ENCODE measurements at places on chromosomes 13 and 19. TPM values are rescaled to one million over a fixed set of nuclear protein-coding genes. Genes with fewer than 3 reads are reported as not detected.

Gene PRODH2
- not detected for total RNA-seq

Gene ZNF846
- total RNA-seq, result 7.9 TPM

- no peak overlapping the region for H3K27ac ChIP-seq
- no peaks in the 10 kb centered on the region for H3K27me3 ChIP-seq
- H3K36me3 ChIP-seq, result no peaks in the 10 kb centered on the region
Measured at GRCh38 chr13:113442354-113442984, 10.8 kb downstream of the ADPRHL1 start.

DNA sequence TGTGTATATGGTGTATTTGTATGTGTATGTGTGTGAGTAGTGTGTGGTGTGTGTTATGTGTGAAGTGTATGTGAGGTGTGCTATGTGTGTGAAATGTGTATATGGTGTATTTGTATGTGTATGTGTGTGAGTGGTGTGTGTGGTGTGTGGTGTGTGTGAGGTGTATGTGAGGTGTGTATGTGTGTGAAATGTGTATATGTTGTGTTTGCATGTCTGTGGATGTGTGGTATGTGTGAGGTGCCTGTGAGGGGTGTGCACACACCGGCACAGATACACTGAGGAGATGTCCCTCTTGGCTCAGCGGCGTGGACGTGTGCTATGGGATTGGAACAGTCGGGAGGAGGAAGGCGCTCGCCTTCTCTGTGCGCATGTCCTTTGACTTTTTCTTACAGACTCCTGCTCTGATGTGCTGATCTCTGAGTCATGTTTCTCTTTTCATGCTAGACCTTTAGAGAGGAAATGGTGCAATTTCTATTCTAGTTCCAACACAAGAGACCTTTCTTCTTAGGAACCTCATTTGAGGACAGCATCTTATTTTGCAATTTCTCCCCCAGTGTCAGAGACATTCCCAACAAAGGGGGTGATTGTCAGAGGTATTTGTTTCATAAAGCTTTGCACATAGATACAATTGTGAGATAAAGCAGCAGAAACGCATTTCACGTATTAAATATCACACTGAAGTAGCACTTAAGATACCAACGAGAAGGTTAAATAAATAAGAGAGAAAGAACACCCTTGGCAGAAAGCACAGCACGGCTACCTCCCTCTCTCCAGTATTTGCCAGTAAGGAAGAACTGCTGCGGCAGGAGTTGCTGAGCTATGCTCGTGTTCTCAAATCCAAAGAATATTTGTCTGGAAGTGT is 11.3 kb upstream of the TNFRSF19 start:
- no peaks in the 10 kb centered on the region for H3K36me3 ChIP-seq
- peaks cover 16% of the 10 kb centered on the region for H3K27me3 ChIP-seq
- H3K4me1 ChIP-seq, result no peaks in the 10 kb centered on the region
- DNase-seq, result no peak
- H3K27ac ChIP-seq, result no peak overlapping the region
- H3K4me3 ChIP-seq, result no peak overlapping the region

- no peak overlapping the region for H3K4me3 ChIP-seq
- peaks cover 14% of the 10 kb centered on the region for H3K4me1 ChIP-seq
- DNase-seq, result no peak
- no peak overlapping the region for H3K27ac ChIP-seq
- H3K36me3 ChIP-seq, result no peaks in the 10 kb centered on the region
Measured at GRCh38 chr19:1290703-1291651, 5.3 kb downstream of the EFNA2 start.

GRCh38 chr19:18280247-18281081 is 958 bp downstream of the JUND start:
- peak overlapping the region; percentile 96 for H3K4me3 ChIP-seq
- H3K27me3 ChIP-seq, result no peaks in the 10 kb centered on the region
- peaks cover 46% of the 10 kb centered on the region for H3K4me1 ChIP-seq
- H3K36me3 ChIP-seq, result peaks cover 36% of the 10 kb centered on the region
- DNase-seq, result peak; percentile 85

Gene RASIP1
- total RNA-seq, result 0.12 TPM

DNA sequence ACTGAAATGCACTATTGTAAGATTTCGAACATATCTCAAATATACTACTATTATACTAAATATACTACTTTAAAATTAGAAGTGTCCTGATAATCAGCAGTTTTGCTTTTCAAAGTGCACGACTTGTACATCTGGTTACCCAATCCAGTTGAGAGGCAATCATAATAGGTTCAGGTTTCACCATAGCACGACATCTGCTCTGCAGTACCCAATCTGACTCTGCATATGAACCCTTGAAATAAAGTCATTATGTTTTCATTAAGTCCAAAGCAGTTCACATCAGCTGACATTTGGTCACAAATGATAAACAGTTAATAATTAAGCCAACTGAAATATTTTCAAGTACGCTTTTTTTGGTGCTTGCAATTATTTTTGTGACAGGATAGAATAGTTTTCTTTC is 90.6 kb downstream of the PCDH9 start:
- no peak for DNase-seq
- no peak overlapping the region for H3K4me3 ChIP-seq
- H3K4me1 ChIP-seq, result peaks cover 10% of the 10 kb centered on the region
- H3K36me3 ChIP-seq, result no peaks in the 10 kb centered on the region
- H3K27me3 ChIP-seq, result no peaks in the 10 kb centered on the region

DNA sequence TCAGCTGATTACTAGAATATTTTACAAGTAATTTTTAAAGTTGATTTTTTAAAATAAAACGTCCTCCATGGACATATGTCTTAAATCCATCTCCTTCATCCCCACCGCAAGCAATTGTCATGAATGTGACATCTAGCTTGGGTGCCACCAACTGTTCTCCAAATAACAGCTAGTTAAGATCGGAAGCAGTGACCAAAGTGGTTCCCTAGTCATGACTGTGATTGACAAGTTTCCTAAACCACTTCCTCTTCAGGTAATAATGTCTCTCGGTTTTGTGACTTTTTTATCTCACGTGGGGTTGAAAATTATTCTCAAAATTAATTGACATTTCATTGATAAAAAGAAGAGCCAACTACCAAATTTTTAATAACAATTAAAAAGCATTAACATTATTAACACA is 135.3 kb upstream of the MIR17HG start:
- H3K27ac ChIP-seq, result no peak overlapping the region
- H3K4me3 ChIP-seq, result no peak overlapping the region

Data from activated B cell treated with CpG ODN at 0.5 μM for 24 hours (primary cell).